ENCODE measurements at places on chromosomes 13 and 19.

DNA sequence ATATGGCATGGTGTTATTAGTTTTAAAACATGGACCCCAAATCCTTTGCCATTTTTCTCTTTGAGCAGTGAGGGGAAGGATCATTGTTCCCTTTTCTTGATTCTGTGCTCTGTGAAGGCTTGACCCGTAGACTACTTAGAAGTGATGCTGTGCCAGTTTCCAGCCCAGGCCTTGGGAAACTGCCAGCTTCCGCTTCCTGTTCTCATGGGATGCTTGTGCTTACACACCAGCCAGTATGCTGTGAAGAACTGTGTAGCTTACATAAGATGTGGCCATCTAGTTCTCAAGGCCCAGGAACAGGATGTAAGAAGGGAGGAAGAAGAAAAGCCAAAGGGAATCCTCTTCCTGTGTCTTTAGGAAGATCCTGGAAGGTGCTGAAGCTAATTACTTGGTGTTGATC is 180.9 kb downstream of the PCCA start:
- DNase-seq, result no peak

GRCh38 chr13:40306817-40307216 is 359.6 kb downstream of the FOXO1 start:
- DNase-seq, result no peak

GRCh38 chr13:94342436-94343242 is 136.8 kb downstream of the DCT start:
- no peak for DNase-seq

GRCh38 chr19:48881741-48882657 is 9.8 kb downstream of the PPP1R15A start:
- no peak for DNase-seq
